ENCODE measurements at places on chromosomes 12 and 14.

DNA sequence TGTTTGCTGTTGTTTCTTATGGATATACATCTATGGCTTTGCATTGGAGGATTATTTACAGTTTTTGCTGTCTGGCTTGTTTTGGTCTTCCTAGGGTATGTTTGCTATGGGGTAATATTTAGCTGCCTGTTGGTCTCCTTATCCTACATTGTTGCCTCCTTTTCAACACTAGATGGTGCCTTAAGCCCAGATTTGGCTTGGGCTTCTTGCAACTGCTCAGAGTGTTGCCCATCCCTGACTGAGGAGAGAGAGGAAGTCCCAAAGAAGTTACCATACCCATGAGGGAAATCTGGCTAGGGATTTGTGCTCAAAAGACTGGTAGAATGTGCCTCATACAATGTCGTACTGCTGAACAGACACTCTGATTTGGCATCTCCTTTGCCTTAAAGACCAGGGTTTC lies 94.6 kb upstream of the MUCL1 start:
- DNase-seq = peak; percentile 69

GRCh38 chr14:61470261-61470960 lies 149.0 kb downstream of the PRKCH start:
- peak; percentile 7 for DNase-seq

DNA sequence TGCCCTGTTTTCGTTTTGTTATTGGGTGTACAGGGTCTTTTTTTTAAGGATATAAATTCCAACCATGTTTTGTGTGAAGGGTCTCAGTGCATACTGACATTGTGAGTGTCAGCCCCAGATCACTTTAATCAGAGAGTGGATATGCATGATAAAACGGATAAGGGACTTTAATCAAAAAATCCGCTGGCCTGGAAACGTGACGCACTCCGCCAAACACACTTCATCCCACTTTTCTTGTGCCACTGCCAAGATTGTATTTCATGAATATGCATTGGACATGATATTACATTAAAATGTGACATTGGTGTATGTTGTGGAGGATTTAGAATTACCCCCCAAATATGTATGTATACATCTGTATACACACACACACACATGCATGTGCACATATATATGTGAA lies 273.1 kb downstream of the VRK1 start:
- DNase-seq = no peak

GRCh38 chr12:47992776-47993175 lies 11.5 kb downstream of the COL2A1 start:
- DNase-seq = no peak

GRCh38 chr12:112353393-112353792 lies 28.8 kb downstream of the HECTD4 start:
- no peak for DNase-seq

- DNase-seq = peak; percentile 97
These were observed at the start of gene SUOX for GRCh38 chr12:55996715-55997534. SUOX (plus strand) TSS chr12:55997276; CDS start chr12:56002222, 4,946 bp downstream.

DNA sequence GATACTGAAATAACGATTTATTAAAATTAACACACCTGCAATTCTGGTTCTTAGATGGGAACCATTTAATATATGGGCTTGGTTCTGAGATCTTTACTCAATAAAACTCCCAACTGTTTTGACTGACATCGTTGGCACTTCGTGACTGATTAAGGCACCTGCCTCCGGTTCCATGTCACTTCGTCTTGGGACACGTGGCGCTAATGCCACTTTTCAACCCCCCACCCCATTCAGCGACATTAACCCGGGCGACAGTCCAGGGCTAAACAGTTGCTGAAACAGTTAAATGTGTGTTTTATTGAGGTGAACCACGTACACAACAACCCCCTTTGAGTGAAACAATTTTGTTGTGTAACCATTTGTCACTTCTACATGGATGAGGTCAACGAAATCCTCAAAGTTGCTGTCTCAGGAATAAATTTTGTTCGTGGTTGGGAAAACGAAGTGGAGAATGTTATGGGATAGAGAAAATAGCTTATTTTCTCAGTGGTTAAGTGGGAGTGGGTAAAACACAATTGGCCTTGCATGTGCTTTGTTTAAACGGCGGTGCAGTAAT lies 9.9 kb upstream of the SLC38A2 start:
- peak; percentile 6 for DNase-seq

GRCh38 chr14:96072076-96072475 lies 32.9 kb downstream of the C14orf132 start:
- no peak for DNase-seq

- DNase-seq = no peak
These were observed 8.8 kb upstream of the CLECL1 start for GRCh38 chr12:9741726-9742125.

DNA sequence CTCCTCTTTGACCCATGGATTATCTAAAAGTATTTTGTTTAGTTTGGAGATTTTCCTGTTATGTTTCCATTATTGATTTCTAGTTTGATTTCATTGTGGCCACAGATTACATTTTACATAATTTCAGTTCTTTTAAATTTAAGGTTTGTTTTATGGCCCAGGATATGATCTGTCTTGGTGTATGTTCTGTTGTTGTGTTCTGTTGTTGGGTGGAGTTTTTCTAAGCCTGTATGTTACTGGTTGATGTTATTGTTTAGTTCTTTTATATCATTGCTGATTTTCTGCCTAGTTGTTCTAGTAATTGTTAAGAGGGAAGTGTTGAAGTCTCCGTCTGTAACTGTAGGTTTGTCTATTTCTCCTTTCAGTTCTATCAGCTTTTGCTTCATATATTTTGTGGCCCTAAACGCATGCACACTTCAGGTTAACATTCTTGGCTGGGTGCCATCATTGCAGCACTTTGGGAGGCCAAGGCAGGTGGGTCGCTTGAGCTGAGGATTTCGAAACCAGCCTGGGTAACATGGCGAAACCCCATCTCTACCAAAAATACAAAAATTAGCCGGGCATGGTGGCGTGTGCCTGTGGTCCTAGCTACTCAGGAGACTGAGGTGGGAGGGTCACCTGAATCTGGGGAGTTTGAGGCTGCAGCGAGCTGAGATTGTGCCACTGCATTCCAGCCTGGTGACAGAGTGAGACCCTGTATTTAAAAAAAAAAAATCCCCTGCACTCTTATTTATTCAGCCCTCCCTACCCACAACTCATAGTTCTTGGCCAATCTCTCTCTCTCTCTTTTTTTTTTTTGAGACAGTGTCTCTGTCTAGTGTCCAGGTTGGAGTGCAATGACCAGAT lies 28.1 kb upstream of the CFL2 start:
- no peak for DNase-seq

DNA sequence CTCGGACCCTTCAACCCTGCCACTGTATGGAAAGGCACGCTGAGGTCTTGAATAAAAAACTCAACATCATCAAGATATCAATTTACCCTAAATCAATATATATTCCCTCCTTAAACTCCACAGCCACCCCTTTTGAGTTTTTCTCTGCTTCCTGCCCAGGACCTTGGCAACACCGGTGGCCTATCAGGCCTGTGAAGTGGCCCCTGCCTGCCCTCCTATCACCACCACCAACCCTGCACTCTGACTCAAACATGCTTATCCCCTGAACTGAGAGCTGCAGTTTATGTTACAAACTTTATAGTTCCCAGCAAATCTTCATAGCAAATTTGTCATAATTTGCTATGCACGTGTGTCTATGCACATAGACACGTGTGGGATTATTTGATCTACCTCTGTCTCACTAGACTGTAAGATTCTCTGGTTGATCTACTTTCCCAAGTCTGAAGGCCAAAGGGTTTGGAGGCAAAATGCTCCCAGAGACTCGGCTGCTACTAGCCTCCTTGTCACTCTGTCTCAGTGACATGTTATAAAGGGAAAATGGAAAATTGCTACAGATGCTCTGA lies 63.4 kb downstream of the SPTB start:
- no peak for DNase-seq

DNA sequence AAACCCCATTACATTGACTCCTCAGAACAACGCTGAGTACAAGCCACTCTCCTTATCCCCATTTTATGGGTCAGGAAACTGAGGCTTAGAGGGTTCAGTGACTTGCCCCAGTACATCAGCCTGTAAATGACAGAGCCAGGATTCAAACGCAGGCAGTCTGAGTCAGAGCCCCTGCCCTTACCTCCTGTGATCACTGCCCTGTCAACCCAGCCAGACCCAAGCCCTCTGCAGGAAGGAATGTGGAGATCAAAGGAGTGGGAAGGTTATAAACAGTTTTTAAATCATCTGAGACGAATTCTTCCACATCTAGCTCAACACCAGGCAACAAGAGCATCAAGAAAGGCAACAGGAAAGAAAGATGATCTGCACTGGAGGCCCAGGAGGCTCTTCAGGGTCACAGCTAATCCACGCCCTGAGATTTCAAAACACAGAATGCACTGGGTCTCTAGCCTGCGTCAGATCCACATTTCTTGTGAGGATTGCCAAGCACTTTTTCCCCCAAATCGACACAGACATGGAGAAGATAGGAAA lies 38.5 kb downstream of the SPTB start:
- no peak for DNase-seq

DNA sequence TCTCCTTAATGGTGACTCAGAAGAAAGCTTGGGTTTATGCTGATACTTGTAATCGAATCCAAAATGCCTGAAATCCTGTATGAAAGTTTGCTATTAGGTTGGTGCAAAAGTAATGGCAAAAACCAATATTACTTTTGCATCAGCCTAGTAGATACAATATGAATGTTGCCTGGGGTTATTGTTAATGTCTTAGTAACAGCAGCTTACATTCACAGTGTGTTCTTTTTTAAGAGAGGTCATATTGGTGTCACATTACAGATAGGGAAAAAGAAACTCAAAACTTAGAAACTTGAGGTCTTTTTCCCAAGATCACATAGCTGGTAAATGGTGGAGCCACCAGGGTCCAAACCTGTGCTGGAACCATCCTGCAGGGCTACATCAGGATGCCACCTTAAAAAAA lies 25.2 kb downstream of the SRGAP1 start:
- DNase-seq = no peak

DNA sequence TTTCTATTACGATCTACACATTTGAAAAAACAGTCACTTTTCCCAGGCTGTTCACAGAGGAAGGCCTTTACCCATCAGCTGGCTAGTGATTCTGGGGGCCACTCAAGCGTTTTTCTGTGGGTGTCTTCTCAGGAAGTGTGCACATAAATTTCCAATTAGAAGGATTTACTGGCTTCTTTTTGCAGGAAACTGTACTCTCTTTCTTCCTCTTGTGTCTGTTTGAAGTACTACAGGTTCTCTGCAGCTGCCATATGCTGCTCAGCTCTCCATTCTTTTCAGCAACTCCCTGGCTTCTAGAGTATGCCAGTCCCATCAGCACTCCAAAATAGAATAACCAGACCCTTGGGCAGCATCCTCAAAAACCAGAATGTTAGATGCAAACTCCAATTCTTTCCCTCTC lies 110.4 kb upstream of the NAV3 start:
- DNase-seq = no peak

DNA sequence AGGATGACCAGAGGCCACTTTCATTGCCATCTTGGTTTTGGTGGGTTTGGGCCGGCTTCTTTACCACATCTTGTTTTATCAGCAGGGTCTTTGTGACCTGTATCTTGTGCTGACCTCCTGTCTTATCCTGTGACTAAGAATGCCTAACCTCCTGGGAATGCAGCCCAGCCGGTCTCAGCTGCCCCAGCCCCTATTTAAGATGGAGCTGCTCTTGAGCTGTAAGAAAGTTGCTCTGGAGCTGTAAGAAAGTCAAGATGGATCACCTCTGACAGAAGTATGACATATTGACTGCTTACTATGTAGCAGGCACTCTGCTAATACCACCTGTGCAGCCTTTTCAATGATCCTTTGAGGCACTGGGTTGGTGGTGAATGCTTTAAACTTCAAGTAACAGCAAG lies 52.1 kb downstream of the RIN3 start:
- DNase-seq = no peak
